Iris pigment epithelial cell (primary cell): ENCODE measurements at places on chromosomes 1 and 21.

GRCh38 chr1:159000070-159000409 lies 9.7 kb upstream of the IFI16 start:
- DNase-seq: no peak

- no peak for DNase-seq
Observed at GRCh38 chr1:199875856-199876255, 151.7 kb upstream of the NR5A2 start.

DNA sequence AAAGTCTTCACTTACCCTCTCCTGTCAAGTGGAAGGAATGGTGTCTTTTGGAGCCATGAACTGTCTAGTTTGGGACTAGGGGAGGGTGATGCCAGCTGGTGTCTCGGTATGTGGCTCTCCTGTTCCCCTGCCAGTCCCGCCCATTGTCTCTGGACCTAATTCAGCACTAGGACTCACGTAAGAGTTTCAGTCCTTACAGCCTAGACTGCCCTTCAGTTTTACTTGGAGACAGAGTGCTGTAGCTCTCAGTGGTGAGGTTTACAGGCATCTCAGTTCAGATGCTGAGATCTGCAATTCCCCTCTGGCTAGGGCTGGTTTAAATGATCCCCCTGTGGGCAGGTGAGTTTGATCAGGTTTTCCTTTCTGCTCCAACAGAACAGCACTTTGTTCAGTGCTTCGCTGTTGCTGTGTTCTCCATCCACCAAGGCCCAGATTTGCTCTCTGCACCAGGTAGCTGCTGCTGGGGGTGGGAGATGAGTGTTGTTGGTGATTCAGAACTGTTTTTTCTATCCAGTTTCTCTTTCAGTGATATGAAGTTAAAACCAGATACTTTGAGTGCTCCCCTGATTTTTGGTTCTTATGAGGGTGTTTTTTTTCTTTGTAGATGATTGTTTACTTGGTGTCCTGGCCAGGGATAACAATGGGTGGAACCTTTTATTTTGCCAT lies 198.3 kb upstream of the RNPC3 start:
- DNase-seq: no peak

GRCh38 chr1:5223206-5223605 lies 568.8 kb downstream of the AJAP1 start:
- no peak for DNase-seq
